Esophagus squamous epithelium (tissue), 5 donors: ENCODE measurements at places on chromosomes 7 and 10. TPM values are rescaled to one million over a fixed set of nuclear protein-coding genes. Genes with fewer than 3 reads are reported as not detected.

DNA sequence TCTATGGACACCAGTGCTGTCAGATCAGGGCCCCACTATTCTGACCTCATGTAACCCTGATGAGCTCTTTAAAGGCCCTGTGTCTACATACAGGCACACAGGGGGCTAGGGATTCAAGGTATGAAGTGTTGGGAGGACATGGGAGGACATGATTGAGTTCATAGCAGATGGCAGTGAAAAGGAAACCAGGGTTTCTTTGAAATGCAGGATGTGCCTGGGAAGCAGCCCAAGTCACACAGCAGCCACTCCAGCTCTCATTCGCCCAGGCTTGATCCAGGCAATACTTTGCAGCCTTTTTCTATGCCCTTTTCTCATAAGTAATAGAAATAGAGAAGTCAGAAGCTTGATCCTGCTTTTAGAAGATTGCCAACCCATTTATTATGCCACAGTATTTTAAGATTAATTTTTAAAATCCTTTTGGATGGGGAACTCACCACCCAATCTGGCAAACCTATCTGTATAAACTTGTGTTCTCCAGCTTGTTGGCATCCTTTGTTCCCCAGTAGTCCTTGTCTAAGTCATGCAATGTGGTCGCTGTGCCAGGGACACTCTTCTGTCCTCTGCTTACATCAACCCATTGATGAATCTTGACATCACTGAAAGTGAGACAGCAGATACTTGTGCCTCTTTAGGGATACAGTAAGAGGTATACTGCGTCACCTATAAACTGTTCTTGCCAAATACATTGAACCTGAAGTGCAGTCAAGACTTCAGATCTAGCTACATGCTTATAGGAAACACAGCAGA, 95.0 kb downstream of the TAF3 start:
- DNase-seq = no peak

- no peak for DNase-seq
These were observed 153.8 kb upstream of the CALCR start for GRCh38 chr7:93728292-93728691.

Gene NUDT5
- 30.7 TPM for total RNA-seq

Gene SPDYE8
- total RNA-seq = not detected

Gene ZNF239
- total RNA-seq = 0.18 TPM

Gene MSS51
- total RNA-seq = 2.5 TPM
